ENCODE measurements at places on chromosomes 11 and 22. TPM values are rescaled to one million over a fixed set of nuclear protein-coding genes. Genes with fewer than 3 reads are reported as not detected.
A peak's percentile ranks its signal among the peaks of the same experiment; 100 is the strongest.

GRCh38 chr11:119874660-119875238 is 145.7 kb upstream of the NECTIN1 start:
- DNase-seq = peak; percentile 17

DNA sequence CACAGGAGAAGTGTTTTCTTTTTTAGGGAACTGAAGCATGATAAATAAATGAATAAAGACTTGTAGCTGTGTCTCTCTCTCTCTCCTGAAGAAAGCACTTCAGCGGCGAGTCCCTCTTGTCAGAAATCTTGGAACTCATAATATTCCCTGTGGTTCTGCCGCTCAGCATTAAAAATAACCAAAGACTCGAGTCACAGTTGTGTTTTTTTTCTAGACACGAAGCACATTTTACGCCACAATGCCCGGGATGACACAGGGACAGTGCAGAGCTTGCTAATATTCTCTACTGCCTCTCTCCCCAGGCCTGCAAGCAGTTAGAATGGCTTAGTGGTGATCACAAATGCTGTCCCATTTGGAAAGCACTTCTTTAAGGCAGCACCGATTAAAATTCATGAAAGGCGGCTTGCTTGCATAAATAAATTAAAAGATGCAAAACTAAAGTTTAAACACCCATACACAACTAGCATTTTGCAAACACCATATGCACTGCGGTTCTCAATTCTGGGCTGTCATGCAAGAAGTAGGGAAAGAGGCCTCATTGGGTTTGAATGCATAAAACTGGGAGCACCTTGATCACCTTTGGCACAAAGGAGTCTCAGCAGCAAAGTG is 597.4 kb downstream of the SOX6 start:
- no peak for DNase-seq

DNA sequence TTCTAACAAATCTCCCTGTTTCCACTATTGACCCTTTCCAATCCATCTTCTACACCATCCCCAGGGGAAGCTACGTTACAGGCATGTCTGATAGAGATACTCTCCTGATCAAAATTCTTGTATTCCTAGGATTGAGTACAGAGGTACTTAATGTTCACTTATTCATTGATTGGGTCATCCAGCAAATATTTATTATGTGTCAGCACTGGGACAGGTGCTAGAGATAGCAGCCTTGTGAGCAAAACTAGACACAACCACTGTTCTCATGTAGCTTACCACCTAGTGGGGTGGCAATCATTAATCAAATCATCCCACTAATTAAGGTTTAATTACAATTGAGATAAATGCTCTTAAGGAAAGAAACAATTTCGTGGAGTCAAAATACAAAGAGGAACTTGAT is 9.4 kb upstream of the RTCB start:
- no peak for DNase-seq

DNA sequence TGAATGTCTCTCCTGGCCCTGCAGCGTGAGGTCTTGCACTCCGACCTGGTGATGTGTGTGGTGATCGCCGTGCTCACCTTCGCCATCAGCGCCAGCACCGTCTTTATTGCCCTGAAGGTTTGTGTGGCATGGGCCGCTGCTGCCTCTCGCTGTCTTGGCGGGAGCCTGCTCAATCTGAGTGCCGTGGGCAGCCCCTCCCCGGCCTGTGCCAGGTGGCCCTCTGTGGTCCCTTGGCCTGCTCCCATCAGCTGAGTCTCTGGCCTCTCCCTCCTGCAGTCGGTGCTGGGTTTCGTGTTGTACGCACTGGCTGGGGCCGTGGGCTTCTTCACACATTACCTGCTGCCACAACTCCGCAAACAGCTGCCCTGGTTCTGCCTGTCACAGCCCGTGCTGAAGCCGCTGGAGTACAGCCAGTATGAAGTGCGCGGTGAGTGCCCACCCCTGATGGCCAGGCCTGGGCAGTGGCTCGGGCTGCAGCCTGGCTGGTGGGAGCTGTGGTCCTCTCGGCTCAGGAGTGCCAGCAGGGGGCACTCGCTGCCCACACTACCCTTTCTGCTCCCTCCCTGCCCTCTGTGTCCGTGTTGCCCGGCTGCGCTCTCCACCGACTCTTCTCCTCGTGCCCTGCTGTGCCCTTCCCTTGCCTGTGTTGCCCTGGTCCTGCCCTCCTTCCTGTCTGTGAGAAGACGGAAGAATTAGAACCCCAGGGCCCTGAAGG is 10.2 kb downstream of the PCNX3 start:
- peak; percentile 93 for DNase-seq

GRCh38 chr22:34111210-34111824 is 191.0 kb upstream of the LARGE1 start:
- DNase-seq = no peak

DNA sequence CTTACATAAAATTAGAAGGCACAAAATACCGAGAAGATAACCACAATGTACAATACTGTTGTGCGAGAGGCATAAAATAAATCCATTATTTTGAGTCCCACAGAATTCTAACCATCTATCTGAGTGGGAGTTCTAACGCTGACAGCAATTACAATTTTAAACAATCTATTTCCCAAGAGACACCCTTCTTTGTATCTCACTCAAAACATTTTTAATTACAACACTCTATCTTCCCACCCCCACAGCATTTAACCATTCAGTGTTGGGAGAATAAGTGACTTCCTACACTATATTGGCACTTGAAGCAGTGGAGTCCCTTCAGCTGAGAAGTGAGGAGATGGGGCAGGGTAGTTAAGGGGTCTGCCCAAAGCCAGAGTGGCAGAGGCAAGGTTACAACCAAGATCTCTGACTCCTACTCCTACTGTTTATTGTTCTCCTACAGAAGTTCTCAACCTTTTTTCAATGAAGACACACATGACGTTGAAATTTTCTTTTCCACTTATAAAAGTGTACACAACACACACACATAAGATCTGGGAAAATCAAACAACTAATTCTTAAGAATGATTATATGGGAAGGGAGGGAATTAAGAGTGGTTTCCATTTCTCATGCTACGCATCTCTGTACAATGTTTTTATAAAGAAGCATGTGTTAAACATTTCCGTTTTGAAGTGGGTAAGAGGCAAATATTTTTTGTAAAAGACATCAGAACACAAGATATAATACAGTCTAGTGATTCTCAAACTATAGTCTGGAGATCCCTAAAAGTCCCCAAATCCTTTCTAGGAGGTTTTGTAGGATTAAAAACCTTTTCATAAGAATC is 10.9 kb downstream of the SLC25A17 start:
- no peak for DNase-seq

GRCh38 chr11:20723366-20723765 is 54.0 kb downstream of the NELL1 start:
- DNase-seq = no peak

- peak; percentile 47 for DNase-seq
These were observed 10.1 kb downstream of the NAGA start for GRCh38 chr22:42060489-42060888.

GRCh38 chr11:6813656-6814055 is 14.2 kb upstream of the OR6A2 start:
- DNase-seq = no peak

GRCh38 chr22:44620841-44621257 is 81.2 kb upstream of the PRR5 start:
- peak; percentile 80 for DNase-seq

GRCh38 chr11:40514124-40514523 is 945.3 kb downstream of the LRRC4C start:
- no peak for DNase-seq

DNA sequence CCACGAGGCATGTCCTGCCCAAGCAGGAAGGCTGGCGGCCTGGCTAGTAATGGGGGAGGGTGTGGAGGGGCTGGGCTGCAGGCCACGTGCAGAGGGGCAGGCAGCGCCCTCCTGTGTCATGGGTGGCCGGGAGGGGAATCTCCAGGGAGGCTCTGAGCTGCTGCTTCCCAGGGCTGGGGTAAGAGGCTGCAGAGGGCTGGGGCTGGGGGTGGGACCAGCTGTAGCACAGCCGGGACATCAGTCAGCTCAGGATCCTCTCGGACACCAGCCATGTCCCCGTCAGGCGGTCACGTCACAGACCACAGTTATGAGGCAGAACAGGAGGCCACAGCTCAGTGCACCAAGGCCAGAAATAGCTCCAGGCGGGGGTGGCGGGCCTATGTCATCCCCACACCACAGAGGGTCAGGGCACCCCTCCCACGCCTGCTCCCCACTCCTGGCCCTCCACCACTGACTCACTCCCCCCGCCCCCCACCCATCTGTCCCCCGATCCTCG is 21.1 kb downstream of the RTN4R start:
- no peak for DNase-seq

- DNase-seq = no peak
These were observed 133.5 kb downstream of the MYO18B start for GRCh38 chr22:25875461-25875860.

DNA sequence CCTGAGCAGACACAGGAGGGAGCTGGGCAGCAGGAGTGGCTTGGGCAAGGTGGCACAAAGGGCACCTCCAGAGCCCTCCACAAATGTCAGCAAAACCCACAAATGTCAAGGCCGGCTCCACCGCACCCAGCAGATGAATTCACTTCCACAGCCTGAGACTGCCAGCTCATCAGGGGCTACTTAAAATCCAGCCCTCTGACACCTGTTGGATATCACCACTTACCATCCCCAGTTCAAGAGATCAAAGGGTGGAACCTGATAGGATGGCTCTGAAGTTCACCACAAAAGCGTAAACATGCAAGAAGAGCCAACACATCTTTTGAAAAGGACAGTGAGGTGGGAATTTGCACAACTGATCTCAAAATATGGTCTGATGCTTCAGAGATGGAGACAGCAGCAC is 168.6 kb upstream of the GRK3 start:
- DNase-seq = no peak

- no peak for DNase-seq
These were observed 21.5 kb downstream of the NUP98 start for GRCh38 chr11:3775736-3776406.

GRCh38 chr22:38987171-38987895 is 5.2 kb downstream of the APOBEC3B start:
- no peak for DNase-seq

DNA sequence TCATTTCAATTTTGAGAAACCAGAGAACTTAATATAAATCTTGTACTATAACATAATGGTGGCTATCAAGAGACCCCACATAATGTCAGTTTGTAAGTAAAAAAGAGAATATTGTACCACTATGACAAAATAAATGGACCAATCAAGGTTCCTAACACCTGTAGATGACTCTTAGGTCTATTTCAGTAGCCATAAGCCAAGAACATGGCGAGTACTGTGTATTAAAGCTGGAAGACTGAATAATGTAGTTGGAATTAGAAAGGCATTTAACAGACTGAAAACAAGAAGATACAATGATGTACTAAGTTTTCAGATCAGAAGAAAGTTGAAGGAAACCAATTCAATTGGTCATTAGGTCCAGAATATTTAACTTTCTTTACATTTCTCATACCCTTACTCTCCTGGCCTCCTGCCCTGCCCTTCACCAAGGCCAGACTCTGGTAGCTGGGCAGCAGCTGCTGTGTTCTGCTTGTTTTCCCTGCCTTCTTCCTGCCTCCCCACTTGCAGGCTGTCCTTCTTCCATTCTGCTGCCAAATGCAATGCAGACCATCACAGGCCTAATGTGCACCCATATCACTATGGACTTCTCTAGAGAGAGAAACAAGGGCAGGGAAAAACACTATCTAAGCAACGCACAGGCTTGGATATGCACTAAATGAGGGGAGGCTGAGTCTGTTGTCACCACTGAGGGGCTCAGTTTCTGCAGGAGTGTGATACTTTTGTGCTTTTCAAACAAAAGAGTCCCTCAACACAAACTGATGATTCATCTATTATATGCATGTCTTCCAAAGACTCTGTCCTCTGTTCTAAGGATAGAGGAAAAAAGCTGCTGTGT is 60.1 kb downstream of the RAB30 start:
- no peak for DNase-seq

DNA sequence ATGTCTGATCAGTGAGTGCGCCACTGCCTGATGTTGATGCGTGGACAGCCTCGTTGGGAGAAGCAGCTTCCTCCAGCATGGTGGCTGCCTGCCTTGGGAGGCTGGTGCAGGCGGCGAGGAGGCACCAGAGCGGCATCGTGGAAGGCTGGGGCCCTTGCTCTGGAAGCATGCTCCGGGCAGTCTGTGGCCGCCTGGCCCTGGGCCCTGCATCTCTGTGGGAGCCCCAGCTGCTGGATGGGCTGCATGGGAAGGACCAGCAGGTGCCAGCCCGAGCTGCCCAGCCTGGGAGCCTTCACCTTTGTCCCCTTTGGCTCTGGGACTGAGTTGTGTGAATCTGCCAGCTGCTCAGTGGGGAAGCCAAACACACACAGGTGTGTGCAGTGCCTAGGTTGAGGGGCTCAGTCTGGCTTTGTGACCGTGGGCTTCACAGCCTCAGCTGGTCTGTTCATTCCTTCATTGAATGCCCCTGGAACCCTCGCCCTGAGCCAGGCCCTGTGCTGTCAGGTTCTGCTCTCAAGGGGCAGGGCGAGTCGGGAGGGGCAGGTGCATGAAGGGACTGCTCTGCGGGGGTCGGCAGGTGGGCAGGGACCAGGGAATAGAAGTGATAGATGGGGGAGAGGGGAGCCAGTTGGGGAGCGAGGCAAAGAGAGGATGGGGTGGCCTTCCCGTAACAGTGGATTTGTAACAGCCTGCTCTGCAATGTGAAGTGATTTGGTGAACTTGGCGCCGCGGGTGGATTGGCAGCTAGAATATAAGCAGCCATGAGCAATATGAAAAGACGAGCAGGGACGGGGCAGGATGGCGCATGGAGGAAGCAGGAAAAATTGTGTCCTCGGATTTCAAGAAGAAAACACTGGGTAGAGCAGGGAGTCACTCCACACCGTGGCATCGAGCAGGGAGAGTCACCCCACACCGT is 354.2 kb downstream of the TBC1D22A start:
- no peak for DNase-seq

DNA sequence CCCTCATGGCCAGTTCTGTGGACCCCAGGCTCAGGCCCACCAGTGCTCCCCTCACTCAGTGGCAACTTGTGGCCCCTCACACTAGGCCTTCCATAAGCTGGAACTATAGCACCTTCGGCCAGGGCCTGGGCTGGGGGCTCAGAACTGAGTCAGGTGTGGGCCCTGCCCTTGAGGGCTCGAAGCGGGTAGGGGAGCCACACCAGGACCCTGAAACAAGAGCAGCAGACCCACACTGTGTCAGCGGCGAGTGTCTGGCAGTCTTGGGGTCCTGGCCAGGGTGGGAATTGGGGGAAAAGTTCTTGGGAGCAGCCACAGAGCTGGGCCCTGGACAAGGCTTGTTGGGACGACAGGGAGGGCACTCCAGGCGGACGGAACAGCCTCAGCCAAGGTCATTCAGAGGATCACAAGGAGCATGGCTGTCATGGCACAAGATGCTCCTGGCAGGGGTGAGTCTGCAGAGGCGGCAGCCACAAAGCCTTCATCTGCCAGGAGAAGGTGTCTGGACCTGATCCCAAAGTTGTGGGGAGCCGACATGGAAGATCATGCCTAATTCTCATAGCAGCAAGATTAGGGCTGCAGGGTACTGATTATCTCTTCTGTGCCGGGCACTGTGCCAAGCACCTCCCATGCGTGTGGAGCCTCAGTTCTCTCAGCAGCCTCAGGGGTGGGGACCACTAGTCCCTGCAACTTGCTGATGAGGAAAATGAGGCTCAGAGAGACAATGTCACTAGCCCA is 50.7 kb downstream of the SHISAL1 start:
- peak; percentile 52 for DNase-seq

- DNase-seq = no peak
These were observed 19.5 kb upstream of the NTM start for GRCh38 chr11:131350872-131351271.

OR4D5 gene
- not detected for polyA plus RNA-seq

FDX1 gene
- 12.0 TPM for polyA plus RNA-seq

SPA17 gene
- 4.8 TPM for polyA plus RNA-seq

MYRF gene
- polyA plus RNA-seq = 0.15 TPM

OR1S2 gene
- not detected for polyA plus RNA-seq

BAIAP2L2 gene
- polyA plus RNA-seq = 1.9 TPM

TCN2 gene
- 7.3 TPM for polyA plus RNA-seq

ARL14EP gene
- polyA plus RNA-seq = 15.6 TPM

ACCSL gene
- polyA plus RNA-seq = not detected

OR2AT4 gene
- polyA plus RNA-seq = not detected

PTH gene
- not detected for polyA plus RNA-seq

FHIP1B gene
- polyA plus RNA-seq = 41.6 TPM

TMEM151A gene
- polyA plus RNA-seq = not detected
